ENCODE measurements at places on chromosomes 3 and 15. TPM values are rescaled to one million over a fixed set of nuclear protein-coding genes. Genes with fewer than 3 reads are reported as not detected.

DNA sequence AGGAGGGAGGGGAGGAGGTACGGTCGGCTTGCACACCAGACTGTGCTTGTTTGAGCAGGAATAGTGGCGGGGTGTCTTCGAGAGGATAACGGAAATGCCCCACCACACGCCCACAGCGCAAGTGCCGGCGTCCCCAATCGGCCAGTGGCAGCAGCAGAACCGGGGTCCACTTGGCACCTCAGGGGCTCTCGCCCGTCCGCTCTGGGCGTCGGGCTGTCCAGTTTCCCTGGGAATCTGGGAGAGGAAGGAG lies 53.7 kb downstream of the CCDC54 start:
- DNase-seq = no peak

- DNase-seq = no peak
Measured at GRCh38 chr3:169173231-169173630, 490.3 kb downstream of the MECOM start.

GRCh38 chr15:92272106-92272505 lies 121.6 kb upstream of the ST8SIA2 start:
- DNase-seq = no peak

The PCLAF gene
- total RNA-seq = 1.8 TPM

The CCR5 gene
- 3.1 TPM for total RNA-seq

The CPNE4 gene
- total RNA-seq = not detected

DNA sequence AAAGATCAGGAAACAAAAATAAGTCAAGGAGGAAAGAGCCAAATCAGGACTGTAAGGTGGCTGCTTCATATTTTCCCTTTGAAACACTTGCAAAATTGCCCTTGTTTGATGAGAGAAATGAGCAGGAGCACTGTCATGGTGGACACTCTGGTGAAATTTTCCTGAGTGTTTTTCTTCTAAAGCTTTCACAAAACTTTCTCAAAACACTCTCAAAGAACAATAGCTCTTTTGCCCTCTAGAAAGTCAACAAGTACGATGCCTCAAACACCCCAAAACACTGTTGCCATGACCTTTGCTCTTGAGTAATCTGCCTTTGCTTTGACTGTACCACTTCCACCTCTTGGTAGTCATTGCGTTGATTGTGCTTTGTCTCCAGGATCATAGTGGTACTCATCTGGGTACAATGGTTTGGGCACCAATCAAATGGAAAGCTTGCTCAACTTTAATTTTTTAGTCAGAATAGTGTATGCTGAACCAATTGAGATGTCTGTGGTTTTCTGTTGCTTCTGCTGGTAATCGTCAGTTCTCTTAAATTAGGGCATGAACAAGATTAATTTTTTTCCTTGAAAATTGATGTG lies 13.2 kb upstream of the MITF start:
- DNase-seq = no peak

The GOLGA6L7 gene
- total RNA-seq = not detected

- no peak for DNase-seq
Measured at GRCh38 chr3:59515966-59516365, 466.1 kb upstream of the CFAP20DC start.

DNA sequence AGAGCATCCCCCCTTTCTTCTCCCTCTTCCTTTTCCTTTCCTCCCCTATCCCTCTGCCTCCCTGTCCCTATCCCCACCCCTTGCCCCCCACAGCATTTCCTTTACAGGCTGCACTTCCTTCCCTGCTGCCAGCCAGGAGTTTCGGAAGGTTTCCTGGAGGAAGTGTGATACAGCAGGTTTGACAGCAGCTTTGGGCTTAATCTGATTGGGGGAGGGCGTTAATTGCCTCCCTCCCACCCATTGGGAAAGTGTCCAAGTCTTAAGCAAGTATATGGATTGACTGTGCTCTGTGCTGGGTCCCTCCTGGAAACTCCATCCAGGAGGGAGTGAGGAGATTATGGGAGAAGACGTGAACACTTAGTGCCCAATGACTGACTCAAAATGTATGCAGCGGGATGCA lies 1.8 kb downstream of the SCAMP5 start:
- DNase-seq = no peak

- DNase-seq = no peak
Measured at GRCh38 chr3:15283702-15284101, 48.7 kb downstream of the SH3BP5 start.

DNA sequence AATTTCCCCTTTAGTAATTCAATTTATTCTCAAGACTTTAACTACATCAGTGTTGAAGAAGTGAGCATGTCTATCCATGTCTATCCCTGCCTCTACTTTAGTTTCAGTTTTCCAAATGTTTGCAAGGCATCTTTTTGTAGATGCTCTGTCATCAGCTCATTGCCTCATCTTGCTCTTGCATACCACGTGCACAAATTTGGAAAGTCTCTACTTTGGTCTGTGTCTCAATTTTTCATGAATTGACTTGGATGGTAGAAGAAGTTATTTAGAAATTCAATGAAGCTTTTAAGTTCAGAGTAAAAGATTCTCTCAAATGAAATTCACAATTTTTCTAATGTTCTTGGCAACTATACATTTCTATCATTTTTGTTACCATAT lies 55.3 kb downstream of the CLDN1 start:
- DNase-seq = no peak

- DNase-seq = no peak
Measured at GRCh38 chr3:7029562-7029961, 168.6 kb downstream of the GRM7 start.

The CDAN1 gene
- 10.0 TPM for total RNA-seq

GRCh38 chr3:20235796-20236195 lies 49.8 kb upstream of the SGO1 start:
- DNase-seq = no peak

- DNase-seq = no peak
Measured at GRCh38 chr3:113606539-113607218, 74.3 kb downstream of the SIDT1 start.

GRCh38 chr3:11095932-11096265 lies 58.4 kb upstream of the HRH1 start:
- DNase-seq = no peak

DNA sequence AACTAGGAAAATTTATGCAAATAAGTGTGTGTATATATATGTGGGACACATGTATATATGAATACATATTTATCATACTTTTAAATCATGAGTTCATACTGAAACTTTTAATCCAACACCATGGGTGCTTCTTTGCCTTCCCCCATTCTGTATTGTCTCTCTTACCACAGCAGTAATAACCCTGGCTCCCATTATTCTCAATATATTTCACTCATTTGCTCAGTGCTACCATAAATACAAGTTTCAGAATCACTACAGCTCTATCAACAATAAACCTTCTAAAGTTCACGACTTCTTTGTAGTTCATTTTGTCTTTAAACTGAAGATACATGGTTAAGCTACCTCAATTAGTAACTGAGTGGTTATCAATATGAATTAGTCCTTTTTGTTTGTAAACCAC lies 82.2 kb downstream of the PCCB start:
- DNase-seq = no peak

DNA sequence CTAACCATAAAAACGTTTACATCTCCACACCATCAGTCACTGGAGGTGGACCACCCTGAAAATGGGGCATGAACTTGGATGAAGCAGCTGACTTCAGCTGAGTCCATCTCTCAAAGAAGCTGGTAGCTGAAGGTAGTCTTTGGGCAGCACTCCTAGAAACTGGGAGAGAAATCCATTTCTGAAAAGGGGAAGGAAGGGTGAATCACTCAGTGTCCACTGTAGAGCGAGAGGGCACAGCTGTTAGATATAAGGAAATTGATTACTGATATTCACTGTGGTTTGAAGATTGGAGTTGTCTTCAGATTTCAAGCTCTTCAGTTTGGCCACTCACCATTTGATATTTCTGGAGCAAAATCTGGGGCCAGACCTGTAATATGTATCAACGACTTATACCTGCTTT lies 499.0 kb upstream of the UBE2E2 start:
- DNase-seq = no peak

- no peak for DNase-seq
Measured at GRCh38 chr3:22966349-22966748, 236.8 kb upstream of the UBE2E2 start.

- no peak for DNase-seq
Measured at GRCh38 chr3:130374908-130375307, 29.4 kb downstream of the COL6A5 start.

DNA sequence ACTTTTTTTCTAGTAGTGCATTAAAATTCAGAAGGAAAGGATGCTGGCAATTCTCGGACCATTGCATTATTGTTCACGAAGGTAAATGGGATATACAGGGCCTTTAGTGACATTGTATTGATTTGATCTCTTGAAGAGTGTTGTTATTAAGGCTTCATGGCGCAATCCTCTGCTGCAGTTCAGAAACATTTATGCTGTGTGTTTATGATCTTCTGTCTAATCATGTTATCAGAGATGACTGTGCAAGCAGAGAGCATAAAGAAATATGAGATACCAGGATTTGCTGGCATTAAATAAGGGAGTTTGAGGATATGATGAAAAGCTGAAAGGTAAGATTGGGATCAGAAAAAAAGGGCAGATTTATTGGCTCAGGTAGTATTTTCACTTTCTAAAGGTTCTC lies 180.6 kb downstream of the EPHA6 start:
- no peak for DNase-seq

The UTS2B gene
- total RNA-seq = 0.98 TPM

- no peak for DNase-seq
Measured at GRCh38 chr3:171591070-171591469, 130.9 kb upstream of the TNIK start.

- DNase-seq = no peak
Measured at GRCh38 chr3:129961141-129961541, 13.4 kb upstream of the TRH start.

DNA sequence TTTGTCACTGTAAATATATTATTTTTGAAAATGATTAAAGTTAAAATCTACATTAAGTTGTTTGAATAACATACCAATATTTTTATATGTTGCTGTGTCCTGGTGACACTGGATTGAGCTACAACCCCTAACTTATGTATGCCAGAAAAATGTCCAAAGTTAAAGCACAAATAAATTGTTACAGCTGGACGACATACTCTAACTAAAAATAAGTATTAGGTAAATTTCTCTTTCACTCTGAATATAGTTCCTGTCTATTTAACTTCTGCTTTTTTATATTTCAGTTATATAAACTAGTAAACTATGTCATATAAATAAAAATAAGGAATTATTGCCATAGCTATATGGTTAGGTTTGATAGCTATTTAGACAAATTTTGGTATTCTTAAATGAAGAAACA lies 118.5 kb upstream of the SAMMSON start:
- DNase-seq = no peak

The GATM gene
- 4.9 TPM for total RNA-seq

- no peak for DNase-seq
Measured at GRCh38 chr15:37097144-37097919, 3.0 kb downstream of the MEIS2 start.

The SV2B gene
- not detected for total RNA-seq

GRCh38 chr3:58175187-58175436 lies 35.7 kb downstream of the DNASE1L3 start:
- no peak for DNase-seq

The SLC28A2 gene
- total RNA-seq = not detected

The LRTM1 gene
- not detected for total RNA-seq

- peak; percentile 91 for DNase-seq
Measured at GRCh38 chr15:31352911-31353811, 26.5 kb downstream of the KLF13 start.

- no peak for DNase-seq
Measured at GRCh38 chr3:87350367-87351199, 74.2 kb upstream of the POU1F1 start.

The ALDH1A2 gene
- total RNA-seq = 43.3 TPM

The CCDC9B gene
- 68.9 TPM for total RNA-seq

The LRRC31 gene
- 0.34 TPM for total RNA-seq

GRCh38 chr15:27124287-27124871 lies 153.4 kb downstream of the GABRG3 start:
- DNase-seq = no peak

GRCh38 chr3:123559040-123559861 lies 25.6 kb downstream of the HACD2 start:
- DNase-seq = no peak

The GABRA5 gene
- not detected for total RNA-seq

DNA sequence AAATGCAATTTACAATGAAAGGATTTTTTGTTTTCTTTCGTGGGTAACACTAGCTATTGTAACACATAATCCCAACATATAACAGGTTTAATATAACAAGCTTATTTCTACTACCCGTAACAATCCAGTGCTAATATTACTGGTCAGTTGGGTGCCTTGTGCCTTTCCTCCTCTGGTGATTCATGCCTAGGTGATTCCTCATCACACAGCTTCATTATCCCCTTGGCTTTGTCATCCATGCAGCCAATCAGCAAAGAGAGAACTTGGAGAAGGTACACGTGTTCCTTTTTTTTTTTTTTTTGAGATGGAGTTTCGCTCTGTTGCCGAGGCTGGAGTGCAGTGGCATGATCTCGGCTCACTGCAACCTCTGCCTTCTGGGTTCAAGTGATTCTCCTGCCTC lies 30.7 kb downstream of the CHST14 start:
- no peak for DNase-seq

The KNG1 gene
- 0.51 TPM for total RNA-seq

The CTXN2 gene
- total RNA-seq = not detected

GRCh38 chr3:48403533-48404439 lies 26.1 kb downstream of the PLXNB1 start:
- DNase-seq = no peak

DNA sequence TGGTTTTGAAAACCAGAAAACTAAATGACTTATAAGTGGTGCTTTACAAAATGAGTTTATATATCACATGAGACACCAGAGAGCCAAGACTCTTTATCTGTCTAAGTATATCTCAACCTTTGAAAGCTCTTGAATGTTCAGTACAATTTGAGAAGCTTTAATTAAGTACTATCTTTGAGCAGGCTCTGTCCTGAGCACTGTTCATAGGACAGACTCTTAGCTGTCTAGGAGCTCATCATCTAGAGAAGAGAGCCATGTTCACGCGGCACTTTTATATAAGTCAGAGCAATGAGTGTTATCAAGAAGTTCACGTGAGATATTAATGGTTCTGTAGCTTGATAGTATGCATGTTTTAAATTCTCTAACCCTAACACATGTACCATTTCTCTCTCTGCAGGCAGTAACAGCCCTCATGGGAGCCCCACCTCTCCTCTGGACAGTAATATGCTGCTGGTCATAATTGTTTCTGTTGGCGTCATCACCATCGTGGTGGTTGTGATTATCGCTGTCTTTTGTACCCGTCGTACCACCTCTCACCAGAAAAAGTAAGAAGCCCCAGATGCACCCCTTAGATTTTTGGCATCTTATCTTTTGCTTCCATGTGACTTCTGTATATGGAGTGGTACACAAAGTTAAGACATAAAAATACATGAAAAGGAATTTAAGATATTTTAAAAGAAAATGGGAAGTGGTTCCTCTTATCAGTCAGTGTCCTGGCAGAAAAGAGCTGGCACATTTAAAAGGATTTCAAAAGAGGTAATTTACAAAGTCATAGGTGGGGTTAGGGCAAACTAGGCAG lies 86.0 kb downstream of the HCN4 start:
- no peak for DNase-seq
